Left cardiac atrium (tissue), 4 donors: ENCODE measurements at places on chromosomes 6 and 20.

GRCh38 chr6:136886091-136886490, 36.0 kb upstream of the SLC35D3 start:
- no peak for DNase-seq

GRCh38 chr6:62974452-62974851, 236.8 kb upstream of the FKBP1C start:
- DNase-seq, result no peak

DNA sequence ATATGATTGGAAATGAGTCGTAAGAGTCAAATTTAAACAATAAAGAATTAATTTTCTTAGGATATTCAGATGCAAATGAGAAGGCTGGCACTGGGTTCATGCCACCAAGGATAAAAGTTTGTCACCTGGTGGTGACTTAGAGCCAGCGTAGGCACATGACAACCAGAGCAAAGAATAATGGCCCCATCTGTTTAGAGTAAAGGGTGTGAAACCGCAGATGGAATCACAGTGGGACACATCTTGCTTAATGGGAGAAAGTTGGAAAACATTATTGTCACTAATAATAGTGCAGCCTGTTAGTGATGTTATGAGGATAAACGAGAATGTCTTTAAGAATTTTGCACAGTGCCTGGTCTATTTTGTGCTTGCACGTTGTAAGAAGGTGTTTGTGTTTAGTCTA, 727.8 kb downstream of the QKI start:
- no peak for DNase-seq

DNA sequence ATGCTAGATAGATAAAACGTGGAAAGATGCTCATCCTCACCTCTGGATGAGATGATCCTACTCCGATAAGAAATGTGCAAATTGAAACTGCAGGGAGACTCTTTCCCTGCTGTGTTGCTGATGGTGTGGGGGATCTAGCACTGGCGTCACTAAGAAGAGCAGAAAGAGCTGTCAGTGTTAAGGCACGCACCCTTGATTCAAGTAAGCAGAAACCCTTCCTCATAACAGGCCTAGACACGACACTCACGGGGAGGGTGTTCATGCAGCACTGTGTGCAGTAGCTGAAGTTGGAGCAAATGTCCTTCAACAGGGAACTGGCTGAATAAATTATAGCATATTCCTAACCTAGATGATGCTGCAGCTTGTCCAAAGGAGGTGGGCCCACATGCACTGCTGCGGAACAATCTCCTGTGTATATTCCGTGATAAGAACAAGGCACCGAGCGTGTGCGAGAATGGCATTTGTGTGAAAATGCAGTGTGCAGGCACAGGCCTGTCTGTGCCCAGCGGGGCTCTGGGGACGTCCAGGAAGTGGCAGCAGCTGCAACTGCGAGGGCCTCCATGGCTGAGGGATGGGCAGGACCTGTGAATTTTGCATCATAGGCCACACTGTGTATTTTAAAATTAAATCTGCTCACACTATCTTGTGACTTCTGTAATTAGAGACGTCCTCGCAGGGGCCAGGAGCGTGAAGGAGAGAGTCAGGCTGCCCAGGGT, 64.0 kb downstream of the TCP11 start:
- no peak for DNase-seq

DNA sequence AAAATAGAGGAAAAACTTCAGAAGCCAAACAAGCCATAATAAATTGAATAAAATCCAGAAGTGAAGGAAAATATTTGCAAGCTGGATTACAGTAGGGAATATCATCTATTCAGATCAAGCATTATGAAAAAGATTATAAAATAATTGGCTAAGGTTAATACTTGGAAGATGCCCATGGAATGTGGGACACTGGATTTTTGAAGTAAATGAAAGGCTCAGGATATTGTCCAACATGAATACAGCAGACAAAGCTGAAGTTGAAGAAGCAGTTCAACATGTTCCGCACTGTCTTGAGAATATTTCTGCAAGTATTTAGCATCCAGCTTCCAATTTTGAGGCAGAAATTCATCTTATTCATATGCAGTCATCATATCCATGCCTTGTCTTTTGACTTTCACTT, 1278.4 kb upstream of the GJE1 start:
- no peak for DNase-seq

GRCh38 chr20:61649860-61650162, 397.8 kb downstream of the CDH4 start:
- DNase-seq, result no peak

- no peak for DNase-seq
Observed at GRCh38 chr6:52560462-52560861, 16.4 kb downstream of the TRAM2 start.

- DNase-seq, result no peak
Observed at GRCh38 chr6:126640921-126641320, 301.0 kb downstream of the CENPW start.

DNA sequence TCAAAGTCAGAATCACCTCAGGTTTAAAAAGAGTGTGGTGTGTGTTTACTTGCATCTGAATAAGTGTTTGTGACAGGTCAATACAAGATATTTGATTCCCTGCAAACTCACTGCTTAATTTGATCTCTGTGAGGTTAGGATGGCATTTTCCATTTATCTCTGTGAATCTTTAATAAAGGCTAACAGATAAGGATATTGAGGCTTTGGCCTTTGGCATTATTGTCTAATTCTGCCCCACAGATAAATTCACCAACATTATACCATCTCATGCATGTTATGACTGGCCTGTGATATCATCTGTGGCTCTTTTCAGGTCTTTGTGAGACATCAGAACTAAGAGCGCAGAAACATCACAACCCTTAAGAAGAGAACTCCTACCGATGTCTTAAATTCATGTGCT, 84.7 kb downstream of the TRMT6 start:
- DNase-seq, result no peak
